ENCODE measurements at places on chromosomes 12 and 14.

DNA sequence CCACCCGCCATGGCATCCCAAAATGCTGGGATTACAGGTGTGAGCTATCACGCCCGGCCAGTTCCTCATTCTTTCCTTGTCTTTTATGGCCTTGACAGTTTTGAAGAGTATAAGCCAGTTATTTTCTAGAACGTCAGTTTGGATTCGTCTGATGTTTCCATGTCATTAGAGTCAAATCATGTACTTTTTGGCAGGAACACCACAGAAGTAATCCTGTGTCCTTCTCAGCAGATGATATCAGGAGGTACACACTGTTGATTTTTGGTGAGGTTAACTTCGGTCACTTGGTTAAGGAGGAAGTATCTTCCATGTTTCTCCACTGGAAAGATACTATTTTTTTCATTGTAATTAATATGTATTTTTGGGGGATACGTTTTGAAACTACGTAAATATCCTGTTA lies 25.1 kb upstream of the VPS33A start:
- DNase-seq = no peak

DNA sequence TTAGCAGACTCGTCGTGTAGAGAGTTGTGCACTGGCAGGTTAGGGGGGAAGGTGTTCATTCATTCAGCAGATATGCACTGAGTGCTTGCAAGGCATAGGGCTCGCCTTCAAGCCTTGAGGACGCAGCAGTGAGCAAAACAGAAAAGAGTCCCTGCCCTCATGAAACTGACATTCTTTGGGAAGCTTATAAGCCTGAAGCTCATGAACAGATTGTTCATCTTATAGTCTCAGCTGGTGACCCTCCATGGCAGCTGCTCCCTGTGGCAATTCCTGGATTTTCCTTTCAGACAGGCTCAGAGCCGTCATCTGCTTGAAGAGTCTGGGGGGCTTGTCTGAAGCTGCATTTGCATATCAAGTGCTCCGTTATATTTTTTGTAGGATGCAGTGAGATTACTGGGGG lies 148.4 kb downstream of the PRKCH start:
- no peak for DNase-seq

- DNase-seq = no peak
Measured at GRCh38 chr14:54617467-54617866, 50.5 kb downstream of the SAMD4A start.

DNA sequence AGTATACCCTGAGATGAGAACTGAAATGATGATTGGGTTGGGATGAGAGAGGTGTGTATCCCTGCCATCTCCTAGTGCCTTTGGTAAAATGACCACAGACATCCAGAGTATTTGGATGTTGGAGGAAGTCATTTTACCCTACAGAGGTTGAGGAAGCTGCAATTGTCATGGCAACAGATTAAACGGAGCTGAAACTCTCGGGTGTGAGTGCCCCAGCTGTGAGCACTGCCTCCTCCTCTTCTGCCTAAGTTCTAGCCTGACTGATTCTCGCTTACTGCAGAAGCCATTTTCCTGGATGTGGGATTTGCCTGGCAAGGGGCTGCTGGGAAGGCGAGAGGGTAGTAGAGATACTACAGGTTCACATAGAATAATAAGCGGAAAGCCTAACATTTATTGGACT lies 10.3 kb upstream of the PPP4R4 start:
- no peak for DNase-seq

DNA sequence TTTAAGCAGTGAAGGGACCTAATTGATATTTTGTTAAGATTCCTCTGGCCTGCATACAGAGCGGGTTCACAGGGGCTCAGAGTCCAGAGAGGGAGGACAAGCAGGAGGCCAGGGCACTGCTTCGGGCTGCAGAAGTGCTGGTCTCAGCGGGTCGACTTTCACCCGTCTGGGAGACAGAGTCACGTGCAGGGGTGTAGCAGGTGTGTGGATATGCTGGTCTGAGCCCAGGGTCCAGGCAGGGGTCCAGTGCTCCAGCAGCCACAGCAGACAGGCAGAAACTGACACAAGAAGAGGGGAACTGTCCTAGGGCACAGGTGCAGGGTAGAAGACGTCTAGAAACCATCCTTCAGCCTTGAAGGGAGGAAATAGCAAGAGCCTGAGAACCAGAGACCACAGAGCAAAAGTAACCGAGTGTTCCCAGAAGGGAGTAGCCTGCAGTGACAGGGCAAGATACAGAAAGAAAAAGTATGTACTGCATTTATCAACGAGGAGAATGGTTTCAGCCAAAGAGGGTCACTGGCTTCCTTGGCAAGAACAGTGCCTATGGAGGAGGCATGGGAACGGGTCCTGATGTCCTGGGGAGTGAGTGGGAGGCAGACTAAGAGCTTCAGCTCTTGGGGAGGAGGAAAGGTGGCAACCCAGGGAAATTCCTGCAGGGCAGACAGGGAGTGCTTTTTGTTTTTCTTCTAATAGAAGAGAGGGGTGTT lies 28.7 kb downstream of the FBXO21 start:
- no peak for DNase-seq

- DNase-seq = no peak
Measured at GRCh38 chr12:81968421-81968820, 209.3 kb upstream of the PPFIA2 start.

Measured in NCI-H1436 (cell line).